ENCODE measurements at places on chromosomes 1 and 21.

GRCh38 chr1:60989749-60990713 lies 92.3 kb upstream of the NFIA start:
- peak; percentile 82 for DNase-seq

GRCh38 chr1:109777436-109777835 lies 13.7 kb upstream of the EPS8L3 start:
- no peak for DNase-seq

- DNase-seq, result no peak
Measured at GRCh38 chr1:115138271-115138670, 49.0 kb upstream of the TSPAN2 start.

- no peak for DNase-seq
Measured at GRCh38 chr1:159581422-159581821, 6.2 kb upstream of the APCS start.

GRCh38 chr1:56225964-56226815 lies 353.2 kb downstream of the PLPP3 start:
- DNase-seq, result no peak

GRCh38 chr1:111656086-111657017 lies 36.8 kb downstream of the RAP1A start:
- DNase-seq, result peak; percentile 19

- no peak for DNase-seq
Measured at GRCh38 chr1:232627645-232628334, 2.1 kb downstream of the SIPA1L2 start.

- DNase-seq, result no peak
Measured at GRCh38 chr1:180482425-180483275, 19.7 kb downstream of the ACBD6 start.

DNA sequence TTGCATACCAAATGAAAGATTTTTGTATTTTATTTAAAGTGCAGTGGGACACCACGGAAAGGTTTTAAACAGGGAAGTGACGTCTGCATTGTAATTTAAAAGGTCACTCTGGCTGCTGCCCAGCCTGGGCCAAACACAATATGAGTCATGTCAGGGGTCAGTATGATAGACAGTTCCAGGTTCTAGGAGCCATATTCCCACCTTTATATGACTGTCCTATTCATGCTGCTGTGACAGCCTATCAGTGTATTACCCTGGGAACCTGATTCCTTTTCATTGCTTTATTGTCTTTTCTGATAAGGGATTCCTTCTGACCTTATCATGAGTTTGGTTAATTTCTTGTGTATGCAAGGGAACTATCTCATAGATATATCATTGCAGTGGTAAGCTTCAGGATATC lies 5.3 kb downstream of the VANGL1 start:
- no peak for DNase-seq

- DNase-seq, result no peak
Measured at GRCh38 chr1:209155546-209155945, 428.0 kb upstream of the CAMK1G start.

DNA sequence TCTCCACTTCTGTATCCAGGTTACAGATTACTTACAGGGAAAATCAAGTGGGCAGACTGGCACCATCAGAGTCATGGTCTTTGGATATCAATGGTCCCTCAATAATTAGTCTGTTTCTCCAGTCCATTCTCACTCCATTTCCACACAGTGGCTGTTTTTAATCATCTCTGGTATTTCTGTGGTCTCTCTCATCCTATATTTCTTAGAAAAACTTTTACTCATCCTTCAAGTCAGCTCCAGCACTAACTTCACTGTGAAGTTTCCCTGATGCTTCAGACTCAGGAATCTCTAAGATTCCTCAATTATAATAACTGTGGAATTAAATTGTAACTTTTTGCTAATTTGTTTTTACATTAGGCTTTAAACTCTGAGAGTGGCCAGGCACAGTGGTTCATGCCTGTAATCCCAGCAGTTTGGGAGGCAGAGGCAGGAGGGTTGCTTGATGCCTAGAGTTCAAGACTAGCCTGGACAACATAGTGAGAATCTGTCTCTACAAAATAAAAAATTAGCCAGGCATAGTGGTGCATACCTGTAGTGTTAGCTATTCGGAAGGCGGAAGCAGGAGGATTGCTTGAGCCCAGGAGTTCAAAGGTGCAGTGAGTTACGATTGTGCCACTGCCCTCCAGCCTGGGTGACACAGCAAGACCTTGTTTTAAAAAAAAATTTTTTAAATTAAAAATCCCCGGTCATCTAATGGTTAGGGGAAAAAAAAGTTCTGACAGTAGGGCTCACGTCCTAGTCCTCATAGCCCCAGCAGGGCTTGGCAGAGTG lies 10.6 kb downstream of the CD160 start:
- DNase-seq, result no peak

DNA sequence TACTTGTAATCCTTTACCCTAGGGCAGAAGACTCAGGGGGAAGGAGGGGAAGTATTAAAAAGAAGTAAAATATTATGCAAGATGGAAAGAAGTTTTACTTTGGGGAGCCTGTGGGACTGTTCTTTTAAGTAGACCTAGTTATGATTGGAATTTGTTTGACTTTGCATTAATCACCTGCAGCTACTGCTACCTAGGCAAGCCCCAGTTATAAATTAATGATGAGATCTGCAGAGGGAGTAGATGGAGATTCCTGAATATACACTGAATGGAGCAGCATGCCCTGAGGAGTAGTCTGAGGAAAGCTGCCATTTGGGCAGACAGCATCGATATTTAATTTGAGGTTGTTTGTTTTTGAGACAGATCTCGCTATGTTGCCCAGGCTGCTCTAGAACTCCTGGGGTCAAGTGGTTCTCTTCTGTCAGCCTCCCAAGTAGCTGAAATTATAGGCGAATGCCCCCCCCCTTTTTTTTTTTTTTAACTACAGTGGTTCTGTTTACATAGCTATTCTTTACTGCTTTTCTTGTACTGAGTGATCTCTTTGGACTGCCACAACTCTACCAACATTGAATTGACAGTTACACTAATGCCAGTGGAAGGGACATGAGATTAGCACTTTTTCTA lies 81.4 kb upstream of the SERTAD4 start:
- DNase-seq, result no peak

- no peak for DNase-seq
Measured at GRCh38 chr1:206949208-206949607, 2.9 kb upstream of the PIGR start.

DNA sequence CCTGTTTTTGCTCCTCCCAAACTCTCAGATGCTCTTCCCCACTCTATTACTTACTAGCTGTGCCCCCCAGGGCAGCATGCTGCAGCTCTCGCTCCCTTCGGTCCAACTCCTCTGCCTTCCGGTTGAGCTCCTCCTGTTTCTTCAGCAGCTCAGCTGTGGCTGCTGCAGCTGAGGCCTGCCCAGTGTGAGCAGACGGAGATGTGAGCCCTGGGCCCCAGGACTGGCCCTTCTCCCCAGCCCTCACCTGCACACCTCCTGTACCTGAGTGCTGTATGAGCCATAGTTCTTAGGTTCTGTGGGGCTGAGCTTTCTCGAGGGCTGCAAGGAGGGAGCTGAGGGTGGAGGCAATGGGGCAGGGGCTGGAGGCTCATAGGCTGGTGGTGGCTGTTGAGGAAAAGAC lies 1.9 kb downstream of the SCAMP3 start:
- no peak for DNase-seq

- peak; percentile 38 for DNase-seq
Measured at GRCh38 chr1:96236156-96236739, 485.3 kb upstream of the PTBP2 start.

- DNase-seq, result no peak
Measured at GRCh38 chr21:44971672-44971995, 31.8 kb downstream of the SLX9 start.

DNA sequence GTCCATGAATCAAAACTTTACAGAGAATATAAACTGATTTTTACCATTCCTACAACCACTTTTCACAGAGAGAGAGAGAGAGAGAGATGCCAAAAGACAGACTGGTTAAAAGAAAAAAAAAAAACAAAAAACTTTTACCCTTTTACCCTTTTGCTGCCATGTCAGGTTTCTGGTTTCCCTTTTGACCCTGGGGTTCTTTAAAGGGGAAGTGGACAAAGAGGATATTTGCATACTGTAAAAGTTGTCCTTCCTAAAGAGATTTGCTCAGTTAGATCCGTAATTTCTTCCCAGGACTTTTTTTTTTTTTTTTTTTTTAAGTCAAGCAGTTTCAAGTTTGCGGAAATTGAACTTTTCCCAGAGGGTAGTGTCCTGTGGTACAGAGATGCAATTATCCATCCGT lies 287.8 kb upstream of the RGS18 start:
- no peak for DNase-seq

DNA sequence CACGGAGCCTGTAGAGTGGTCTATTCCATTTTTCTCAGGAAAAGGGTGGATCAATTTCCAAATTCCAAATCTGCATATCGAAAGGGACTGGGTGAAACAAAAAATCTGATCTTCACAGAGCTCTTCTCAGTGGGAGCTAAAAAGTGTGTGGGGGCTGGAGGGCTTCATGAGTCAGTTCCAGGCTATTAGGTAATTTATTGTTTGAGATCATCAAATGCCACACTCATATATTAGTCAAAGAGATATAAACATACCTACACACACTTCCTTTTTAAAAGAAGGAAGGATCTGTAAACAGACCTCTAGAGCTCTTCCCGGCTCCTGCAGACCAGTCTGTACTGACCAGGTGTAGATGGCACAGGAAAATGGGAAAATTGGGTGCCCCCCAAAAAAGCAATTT lies 175.4 kb downstream of the ZBTB18 start:
- no peak for DNase-seq

GRCh38 chr1:183374825-183375224 lies 43.4 kb downstream of the NMNAT2 start:
- no peak for DNase-seq

DNA sequence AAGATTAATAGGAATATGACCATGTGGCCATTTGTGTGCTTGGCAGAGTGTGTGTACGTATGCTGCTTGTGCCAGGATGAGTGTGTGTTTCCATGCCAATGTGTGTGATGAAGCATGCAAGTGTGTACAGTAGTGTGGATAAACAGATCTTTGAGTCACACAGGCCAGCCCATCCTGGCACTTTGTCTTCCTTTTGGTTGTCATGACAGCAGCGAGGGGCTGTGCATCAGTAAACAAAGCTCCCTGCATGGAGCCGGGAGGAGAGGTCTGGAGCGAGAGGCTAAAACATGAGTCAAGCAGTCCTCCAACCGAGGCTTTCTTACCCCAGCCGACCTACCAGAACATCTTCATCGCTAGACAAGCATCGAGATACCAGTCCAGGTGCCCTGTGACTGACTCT lies 221.2 kb downstream of the CACNA1E start:
- DNase-seq, result no peak

GRCh38 chr1:206809504-206810084 lies 37.3 kb upstream of the IL10 start:
- no peak for DNase-seq

DNA sequence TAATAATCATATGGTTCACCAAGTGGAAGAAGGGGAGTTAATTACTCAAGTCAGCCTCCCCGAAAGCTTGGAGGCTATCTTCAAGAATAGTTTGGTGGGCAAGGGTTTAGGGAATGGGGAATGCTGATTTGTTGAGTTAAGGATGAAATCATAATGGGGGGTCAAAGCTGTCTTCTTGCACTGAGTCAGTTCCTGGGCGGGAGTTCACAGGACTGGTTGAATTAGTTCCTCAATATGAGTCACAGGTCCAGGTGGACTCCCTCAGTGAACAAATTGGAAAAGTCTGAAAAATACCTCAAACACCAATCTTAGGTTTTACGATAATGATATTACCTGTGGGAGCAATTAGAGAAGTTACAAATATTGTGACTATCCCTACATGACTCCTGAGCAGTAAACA lies 115.2 kb upstream of the COA6 start:
- no peak for DNase-seq

DNA sequence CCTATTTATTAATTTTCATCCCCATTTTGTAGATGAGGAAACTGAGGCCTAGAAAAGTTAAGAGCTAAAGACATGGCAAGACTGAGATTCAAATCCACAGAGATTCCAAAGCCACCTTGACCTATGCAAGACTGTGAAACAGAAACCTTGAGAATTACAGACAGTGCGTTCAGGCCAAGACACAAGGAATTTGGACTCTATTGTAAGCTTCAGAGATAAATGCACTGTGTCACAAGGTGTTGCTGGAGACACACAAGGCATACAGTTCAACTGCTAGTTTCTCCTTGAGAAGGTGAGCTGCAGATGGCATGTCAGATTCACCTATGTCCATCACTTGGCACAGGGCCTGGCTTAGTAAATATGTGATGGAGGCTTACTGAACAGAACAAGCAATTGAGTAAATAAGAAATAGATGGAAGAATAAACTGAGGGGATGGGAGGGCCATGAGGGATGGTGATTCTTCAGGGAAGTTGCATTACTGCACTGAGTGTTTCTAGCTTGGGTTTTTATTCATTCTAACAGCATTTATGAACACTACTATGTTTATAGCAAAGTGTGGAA lies 215.0 kb downstream of the DAB1 start:
- DNase-seq, result no peak

Data from non-pigmented ciliary epithelial cell (primary cell).